ENCODE measurements at places on chromosomes 3 and 15.

DNA sequence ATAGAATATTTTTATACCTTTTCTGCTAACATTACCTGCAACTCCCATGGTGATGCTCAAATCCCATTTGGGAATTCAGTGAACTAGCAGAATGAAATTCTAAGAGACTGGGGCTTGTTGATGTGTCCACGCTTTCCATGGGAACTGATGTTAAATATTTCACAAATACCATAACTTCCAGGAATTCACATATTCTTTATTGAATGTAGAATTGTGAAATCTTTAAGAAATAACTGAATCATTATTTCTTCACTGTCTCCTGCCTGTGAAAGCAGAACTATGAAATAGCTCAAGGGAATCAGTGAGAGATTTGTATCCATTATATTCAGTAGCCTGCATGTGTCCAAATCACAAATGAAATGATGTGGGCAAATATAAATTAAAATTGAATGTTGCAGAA lies 130.8 kb downstream of the SERPINI1 start:
- no peak for DNase-seq

- no peak for DNase-seq
Measured at GRCh38 chr15:70669006-70669602, 94.3 kb downstream of the UACA start.

DNA sequence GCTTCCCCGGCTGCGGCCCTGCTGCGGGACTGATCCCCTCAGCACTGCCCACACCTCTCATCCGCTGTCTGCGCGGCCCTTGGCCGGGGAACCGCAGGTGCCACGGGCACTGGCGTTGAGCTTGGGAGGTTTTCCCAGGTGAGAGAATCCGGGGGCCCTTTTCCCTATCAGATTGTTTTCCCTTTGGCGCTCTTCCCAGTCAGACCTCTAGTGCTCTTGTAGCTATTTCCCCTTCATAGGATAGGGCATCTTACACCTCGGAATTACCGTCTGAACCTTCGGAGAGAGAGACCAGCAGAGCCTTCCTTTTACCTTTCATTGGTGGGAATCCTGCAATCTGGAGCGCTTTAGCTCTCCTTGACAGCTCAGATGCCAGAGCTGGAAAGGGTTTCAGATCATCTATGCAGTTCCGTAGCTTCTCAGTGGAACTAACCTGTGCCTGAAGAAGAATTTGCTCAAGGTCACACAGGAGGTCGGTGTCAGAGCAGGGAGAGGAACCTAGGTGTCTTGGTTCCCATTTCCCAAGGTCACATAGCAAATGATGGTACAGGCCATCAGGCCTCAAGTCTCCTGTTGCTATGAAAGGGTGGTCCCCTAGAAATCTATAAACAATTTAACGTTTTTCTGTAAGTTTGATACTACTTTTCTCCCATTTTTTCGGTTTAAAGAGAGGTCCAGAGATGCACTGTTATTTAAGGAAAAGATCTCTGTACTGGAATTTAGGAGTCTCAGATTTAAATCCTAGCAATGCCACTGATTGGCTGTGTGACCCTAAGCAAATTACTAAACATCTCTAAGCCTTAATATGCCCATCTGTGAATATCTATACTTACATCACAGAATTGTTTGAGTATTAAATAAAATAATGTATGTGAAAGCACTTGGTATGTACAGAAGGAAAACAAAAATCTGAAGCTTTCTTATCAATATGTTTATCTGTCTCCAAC lies 916 bp downstream of the IDH3A start:
- DNase-seq: no peak

GRCh38 chr3:160808838-160809237 lies 52.8 kb downstream of the PPM1L start:
- no peak for DNase-seq

DNA sequence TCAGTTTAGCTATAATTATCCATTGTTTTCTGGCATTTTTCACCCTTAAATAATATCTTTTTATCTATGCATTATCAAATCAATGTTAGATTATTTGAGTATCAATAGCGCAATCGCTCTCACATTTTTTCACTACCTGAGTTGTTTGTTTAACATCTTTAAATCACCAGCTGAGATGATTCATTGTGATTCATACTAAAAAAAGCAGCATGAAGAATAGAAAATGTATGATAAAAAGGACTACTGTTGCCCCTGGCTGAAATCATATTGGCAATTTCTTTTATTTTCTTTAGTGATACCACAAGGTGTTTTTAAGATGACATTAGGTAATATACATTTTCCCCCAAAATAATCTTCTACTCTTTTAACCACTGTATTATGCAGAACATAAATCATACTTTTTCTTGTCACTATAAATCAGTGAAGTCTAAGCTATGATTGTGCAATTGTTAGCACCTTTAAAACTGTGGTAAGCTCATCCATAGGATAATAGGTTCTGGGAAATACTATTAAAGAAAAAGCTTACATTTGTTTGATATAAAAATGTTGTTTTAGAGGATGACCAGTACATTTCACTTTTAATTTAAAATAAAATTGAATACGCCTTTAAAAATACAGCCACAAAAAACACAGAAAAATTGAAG lies 889.1 kb downstream of the NAALADL2 start:
- DNase-seq: no peak

DNA sequence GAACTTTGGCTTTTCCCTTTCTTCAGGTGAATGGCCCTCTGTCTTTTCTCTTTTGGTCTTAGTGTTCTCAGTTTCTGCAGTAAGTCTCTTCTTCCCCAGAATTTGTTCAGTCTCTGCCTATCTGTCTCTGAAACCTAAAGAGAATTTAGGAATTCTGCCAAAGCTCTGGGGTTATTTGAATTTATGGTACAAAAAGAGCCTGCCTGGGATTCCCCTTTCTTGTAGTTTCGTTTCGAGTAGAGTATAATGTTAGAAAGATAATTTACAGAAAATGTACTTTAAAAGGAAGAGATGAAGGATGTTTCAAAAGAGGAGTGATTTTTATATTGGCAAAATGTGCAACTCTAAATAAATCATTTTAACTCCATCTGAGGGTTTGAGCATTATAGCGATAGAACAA lies 247.4 kb upstream of the SATB1 start:
- no peak for DNase-seq

- no peak for DNase-seq
Measured at GRCh38 chr3:19539518-19540392, 391.4 kb downstream of the KCNH8 start.

- DNase-seq: no peak
Measured at GRCh38 chr3:152858170-152858800, 23.4 kb downstream of the P2RY1 start.

- DNase-seq: no peak
Measured at GRCh38 chr15:86852741-86853140, 773.1 kb downstream of the AGBL1 start.

DNA sequence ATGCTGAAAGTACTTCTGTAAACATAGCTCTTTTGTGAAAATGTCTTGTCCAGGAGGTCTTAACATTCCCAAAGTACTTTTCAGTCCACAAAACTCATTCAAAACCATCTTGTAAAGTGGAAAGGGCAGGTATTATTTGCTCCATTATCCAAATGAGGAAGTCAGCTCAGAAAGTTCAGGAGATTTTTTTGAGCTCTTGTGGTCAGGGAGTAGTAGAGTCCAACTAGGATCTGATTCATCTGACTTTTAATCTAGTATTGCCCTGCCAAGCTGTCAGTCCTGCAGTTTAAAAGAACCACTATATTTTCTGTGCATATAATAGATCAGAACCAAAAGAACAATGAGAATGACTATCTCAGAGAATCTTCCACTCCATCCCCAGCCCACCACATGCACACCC lies 83.5 kb downstream of the FOXB1 start:
- DNase-seq: no peak

DNA sequence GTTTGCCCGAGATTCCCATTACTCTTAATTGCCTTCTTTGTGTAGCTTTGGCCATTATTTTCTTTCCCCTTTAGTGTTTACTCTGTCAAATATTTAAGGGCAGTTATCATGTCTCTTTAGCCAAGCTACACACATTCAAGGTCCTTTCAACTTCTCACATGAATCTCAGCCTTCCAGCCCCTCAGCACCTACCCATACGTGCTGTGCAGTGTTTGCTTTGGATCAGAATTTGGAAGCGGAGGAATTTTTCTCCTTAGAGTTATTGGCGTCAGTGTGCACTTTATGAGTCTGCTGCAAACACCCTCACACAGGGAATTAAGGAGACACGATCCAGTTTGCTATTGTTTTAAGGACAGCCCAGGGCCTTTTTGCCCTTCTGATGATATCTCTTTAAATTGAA lies 231.6 kb downstream of the CACNA2D3 start:
- DNase-seq: no peak

GRCh38 chr3:134134698-134135415 lies 105.1 kb upstream of the SLCO2A1 start:
- no peak for DNase-seq

DNA sequence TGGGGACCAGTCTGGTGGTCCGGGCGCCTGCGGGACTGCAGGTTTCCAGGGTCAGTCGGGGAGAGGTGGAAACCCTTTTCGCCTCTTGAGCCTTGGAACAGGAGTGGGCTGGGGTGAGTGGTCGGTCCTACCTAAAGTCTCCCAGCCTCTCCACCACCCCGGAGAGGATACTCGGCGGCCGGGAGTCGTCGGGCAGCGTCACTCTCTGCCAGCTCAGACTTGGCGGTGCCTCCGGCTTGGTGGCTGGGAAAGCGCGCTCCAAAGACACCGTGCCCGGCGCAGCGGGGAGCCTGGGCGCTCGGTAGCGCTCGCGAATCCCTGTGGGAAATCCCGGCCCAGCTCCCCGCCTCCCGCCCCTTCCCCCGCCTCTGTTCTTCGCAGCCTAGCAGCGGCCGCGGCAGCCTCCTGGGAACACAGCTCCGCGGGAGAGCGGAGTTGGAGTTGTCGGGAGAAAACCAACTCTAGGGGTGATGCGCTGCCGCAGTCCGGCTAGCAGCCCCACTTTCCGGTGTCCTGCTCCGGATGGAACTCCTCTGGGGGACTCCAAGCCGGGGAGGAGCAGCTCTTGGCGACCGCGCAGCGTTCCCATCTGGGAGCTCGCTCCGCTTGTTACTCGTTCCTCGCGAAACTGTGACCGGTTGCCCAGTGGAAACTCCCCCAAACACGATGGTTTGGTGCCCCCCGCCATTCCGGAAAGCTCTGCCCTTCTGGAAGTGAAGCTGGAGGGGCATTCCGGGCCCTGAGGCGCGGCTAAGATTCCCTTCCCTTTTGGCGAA lies 1.4 kb downstream of the EPHB1 start:
- DNase-seq: no peak

DNA sequence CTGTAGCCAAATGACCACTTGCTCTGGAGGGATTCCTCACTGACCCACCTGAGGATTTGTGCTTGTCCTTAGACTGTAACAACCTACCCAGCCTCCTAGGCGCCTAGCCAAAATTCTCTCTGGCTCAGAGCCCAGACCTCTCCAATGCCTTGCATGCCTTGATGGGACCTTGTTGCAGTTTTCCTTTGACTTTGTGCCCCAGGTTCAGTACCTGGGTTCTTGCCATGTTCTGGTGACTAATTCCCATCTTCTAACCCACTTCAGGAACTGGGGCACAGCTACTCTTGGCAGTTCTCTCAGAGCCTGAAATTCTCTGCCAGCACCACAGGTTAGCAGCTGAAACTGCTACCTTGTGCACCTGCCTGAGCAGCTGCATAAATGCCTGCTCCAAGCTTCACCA lies 27.0 kb upstream of the UBE3A start:
- DNase-seq: no peak

DNA sequence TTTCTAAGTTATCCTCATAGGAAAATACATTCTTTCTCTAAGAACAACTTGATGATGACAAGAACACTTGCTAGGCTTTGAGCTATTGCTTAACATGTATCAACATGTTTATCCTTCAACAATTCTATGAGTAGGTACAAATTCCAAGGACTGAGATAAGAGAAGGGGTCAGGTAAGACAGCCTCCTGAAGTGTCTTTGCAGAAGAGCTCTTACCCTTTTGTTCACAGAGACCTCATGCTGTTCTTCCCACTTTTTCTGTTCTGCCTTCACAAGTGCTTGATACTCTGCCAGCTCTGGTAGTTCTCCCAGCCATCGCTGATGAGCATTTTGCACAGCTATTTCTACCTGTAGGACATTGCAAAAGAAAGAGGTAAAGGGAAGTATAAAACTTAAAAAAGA lies 50.9 kb downstream of the CEP152 start:
- no peak for DNase-seq

GRCh38 chr3:121167374-121168139 lies 259.6 kb downstream of the STXBP5L start:
- no peak for DNase-seq

DNA sequence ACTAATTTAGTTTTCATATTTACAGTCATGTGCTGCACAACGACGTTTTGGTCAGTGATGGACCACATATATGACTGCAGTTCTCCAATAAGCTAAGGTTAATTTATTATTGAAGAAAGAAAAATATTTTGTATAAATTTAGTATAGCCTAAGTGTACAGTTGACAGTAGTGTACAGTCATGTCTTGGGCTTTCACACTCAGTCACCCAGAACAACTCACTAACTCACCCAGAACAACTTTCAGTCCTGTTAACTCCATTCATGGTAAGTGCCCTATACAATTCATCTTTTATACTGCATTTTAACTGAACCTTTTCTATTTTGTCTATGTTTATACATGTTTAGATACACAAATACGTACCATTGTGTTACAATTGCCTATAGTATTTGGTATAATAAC lies 3.8 kb upstream of the GABRR3 start:
- DNase-seq: no peak

- no peak for DNase-seq
Measured at GRCh38 chr3:168888781-168889180, 774.7 kb downstream of the MECOM start.

DNA sequence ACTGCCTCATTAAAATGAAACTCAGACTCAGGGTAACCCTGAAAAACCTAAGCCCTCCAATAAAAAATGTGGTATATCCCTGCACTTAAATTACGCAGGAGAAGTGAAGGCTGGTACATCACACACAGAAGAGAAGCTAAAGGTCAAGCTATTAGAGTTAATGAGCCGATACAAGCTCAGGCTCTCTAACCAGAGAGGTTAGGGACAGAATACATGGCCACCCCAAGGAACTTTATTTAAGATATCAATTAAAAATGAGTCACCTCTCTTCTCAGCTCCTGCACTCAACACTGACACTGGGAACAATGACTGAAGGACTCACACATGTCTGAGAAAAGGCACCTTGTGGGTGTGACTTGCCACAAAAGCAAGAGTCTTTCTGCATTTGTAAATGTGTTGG lies 800.6 kb upstream of the CFAP20DC start:
- DNase-seq: no peak

GRCh38 chr3:156175570-156175969 lies 55.2 kb downstream of the KCNAB1 start:
- DNase-seq: no peak

DNA sequence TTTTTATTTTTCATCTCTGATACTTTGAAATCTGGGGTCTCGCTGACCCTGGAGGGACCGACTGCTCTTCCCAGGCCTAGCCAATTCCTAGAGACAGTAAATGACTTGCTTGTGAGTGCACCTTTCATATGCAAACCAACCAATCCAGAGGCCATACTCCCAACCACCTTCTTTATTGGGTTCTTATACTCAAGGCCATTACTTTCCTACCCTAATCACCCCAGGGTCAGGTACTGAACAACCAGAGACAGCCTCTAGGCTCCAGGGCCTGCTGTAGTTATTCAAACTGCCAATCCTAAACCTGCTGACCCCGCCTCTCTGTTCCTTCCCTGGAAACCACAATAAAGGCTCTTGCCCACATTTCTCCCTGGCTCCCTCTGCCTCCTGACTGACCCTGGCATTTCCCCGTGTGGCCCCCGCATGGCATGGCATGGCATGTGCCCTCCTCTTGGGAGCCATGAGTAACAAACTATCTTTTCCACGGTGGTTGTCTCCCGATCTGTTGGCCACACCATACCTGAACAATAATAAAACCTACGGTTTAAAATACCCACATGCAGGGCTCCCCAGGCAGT lies 42.9 kb downstream of the ADCY5 start:
- no peak for DNase-seq

Data from activated T-cell treated with anti-CD3 and anti-CD28 coated beads, Interleukin-2, amount 50 U/mL, for 4 hours (primary cell).